ENCODE measurements at places on chromosomes 11 and 22. TPM values are rescaled to one million over a fixed set of nuclear protein-coding genes. Genes with fewer than 3 reads are reported as not detected.

DNA sequence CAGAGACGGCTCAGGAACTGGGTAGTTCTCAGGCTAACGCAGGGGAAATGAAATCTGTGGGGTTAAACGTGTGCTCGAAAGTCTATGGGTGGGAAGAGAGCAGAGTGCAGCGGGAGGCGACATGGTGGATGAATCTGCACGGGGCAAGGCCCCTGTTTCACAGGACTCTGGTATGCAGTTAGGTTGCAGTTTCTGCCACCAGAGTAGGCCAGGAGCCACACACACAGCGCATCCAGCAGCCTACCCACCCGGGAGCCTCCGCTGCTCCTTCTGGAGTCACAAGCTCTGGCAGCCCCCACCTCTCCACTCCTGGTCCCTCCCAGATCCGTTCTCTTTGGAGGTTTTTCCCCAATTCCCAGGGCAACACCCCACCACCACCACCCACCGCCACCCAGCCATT is 27.0 kb downstream of the SPATA19 start:
- no peak for DNase-seq

DNA sequence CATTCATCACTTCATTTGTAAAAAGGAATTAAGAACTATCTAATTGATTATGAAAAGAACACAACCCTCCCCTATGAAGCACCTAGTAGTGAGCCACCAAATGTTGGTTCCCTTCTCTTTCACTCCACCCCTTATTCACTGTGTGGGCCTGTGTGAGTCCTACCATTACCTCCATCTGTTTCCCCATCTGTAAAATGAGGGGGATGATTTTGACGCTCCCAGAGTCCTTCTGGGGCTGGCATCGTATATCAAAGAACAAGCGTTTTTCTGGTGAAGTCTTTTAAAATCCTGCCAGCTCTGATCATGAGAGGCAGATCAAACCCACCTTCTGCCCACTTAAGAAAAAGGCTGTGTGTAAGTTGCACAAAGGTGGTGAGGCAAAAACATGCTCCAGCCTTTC is 96.6 kb upstream of the SEZ6L start:
- DNase-seq, result no peak

DNA sequence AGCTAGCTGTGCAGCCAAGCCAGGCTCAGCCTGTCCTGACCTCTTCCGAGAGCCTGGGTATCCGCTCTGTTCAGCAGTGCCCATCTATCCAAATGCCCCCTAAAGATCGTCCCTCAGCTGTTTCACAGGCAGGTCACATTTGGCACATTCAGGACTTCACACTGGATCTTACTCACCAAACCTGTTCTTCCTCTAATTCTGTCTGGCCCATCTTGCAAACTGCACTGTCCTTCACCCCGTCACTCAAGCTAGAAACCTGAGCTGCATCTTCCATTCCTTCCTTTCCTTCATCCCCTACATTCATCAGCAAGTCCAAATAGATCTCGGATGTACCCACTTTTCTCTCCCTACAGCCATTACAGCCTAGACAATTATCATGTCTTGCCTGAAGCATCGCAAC is 60.7 kb upstream of the CSNK2A3 start:
- DNase-seq, result no peak

Gene NLRX1
- 16.5 TPM for polyA plus RNA-seq
